Hypothalamus (tissue), 51 donors: ENCODE measurements at places on chromosomes 3 and 15.

DNA sequence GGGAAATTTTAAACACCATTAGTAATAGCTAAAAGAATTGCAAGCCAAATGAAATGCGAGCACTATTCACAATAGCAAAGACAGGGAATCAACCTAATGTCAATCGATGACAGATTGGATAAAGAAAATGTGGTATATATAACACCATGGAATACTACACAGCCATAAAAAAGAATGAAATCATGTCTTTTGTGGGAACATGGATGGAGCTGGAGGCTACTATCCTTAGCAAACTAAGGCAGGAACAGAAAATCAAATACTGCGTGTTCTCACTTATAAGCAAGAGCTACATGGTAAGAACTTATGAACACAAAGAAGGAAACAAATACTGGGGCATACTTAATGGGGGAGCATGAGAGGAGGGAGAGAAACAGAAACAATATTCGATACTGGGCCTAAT, 85.2 kb downstream of the FMN1 start:
- no peak for DNase-seq

DNA sequence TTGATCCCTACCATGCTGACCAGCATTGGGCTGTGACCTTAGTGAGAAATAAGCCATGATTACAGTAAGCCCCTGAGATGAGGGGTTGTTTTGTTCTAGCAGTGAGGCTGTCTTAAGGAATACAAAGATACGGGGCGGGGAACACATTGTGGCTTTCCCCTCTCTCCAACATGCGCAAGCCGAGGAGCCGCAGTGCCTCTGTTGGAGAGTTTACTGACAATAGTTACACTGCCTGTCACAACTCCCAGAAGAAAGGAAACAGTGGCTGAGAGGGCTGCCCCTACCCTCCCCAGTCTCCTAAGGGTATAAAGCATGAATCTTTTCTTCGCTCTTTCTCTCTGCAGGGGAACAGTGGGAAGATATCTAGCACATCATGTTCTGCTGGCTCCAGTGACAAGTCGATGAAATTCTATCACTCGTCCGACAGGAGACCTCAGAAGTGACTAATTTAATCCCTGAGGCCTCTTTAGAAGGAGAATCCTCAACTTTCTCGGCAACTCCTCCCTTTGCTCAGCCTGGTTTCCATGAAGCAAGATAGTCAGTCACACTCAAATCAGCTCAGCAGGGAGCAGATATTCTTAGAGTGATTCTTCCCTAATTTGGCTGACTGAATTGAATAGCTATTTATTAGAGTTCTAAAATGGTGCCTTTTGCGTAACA, 409.0 kb upstream of the PROK2 start:
- DNase-seq, result no peak

- no peak for DNase-seq
Measured at GRCh38 chr3:175619369-175619768, 760.2 kb downstream of the NAALADL2 start.

DNA sequence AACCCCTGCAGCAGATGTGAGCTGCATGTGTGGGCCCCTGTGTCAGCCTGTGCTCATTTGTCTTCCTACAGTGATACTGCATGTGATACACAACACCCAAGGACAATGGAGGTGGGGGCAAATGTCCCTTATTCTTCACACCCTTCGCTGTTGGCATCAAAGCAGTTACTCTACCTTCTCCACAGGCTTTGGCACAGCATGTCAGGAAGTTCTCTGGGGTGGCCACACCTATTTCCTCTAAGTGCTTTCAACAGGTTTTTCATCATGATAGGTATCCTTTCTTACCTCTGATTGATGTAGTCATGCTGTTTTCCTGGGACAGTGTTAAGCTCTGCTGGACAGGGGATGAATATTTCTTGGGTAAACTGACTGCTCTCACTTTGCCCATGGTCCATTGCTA, 29.5 kb downstream of the ZNF662 start:
- DNase-seq, result no peak

GRCh38 chr15:60130821-60131220, 126.7 kb downstream of the FOXB1 start:
- DNase-seq, result no peak

GRCh38 chr3:150346981-150347863, 60.9 kb upstream of the TSC22D2 start:
- DNase-seq, result no peak

DNA sequence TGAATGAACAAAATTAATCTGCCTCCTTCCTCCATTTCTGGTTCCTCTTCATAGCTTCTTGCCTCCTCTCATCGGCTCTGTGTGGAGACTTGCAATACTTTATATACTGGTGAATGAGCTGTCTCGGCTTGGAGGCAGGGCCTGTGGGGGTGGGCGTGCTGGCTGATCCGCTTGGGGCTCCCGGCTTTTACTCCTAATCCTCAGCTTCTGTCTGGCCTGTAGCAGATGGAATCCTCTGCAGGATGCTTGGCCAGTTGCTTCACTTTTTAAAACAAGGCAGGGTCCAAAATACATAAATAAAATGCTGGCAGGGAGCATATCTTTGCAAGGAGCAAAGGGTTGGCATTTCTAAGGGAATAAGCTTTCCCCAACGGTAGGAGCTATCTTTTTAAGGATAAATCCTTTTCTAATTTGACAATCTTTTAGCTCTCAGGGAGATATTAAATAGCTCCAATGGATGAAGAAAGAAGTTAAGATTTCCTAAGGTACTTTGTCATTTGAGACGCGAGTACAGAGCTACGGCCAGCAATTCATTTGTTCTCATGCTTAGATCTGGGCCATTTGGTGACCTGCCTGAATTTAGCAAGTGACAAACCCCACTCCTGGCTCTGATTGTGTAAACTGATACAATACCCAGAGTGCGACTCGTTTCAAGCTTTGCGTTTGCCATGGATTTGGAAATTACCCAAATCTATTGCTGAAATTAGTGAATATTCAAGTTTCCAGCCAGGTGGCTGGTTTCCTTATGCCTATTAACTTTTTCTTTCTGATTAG, 18.9 kb downstream of the SV2B start:
- no peak for DNase-seq

DNA sequence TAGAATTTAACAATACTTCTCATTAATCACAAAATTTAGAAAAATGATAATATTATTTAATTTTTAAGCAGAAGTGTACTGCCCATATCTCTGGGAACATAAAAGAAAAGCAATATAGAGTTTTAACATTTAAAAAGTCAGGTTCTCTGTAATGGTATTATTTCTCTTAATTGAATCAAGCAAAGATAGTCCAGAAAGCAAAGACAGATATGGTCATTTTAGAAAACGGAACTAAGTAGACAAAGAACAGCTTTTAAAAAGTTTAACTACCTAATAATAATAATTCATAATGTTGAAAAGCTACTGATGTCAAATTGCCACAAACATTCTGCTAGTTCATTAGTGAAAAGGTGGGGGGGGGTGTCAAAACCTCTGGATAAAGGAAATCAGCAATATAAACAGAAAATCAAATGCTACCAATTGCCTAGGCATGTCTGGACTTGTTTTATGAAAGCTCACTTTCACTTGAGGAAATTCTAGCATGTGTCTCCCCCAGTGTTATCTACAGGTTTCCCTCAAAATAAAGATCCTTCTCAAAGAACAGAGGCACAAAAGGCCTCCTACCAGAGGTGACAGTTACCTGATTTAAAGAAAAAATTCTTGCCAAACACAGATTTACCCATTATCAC, 1.7 kb downstream of the ZMAT3 start:
- no peak for DNase-seq

GRCh38 chr3:102129760-102130608, 280.7 kb downstream of the NFKBIZ start:
- DNase-seq, result no peak

DNA sequence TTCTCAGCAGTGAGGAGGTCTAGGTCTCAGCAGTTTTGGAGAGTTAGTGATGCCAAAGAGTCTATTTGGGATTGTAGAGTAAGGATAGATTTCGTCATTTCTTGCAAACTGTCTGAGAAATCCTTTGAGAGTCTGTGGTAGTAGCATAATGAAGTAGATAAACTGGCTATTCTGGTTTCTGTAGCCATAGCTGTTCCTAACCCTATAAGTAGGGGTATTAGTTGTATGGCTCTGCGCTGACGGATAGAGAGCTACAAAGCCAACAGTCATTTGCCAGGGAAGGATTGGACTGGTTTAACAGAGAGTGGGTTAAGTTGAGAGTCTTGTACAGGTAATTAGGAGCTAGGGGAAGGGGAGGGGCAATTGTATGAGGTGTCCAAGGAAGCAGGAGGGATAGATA, 50.6 kb downstream of the KLHDC8B start:
- DNase-seq, result no peak

- no peak for DNase-seq
Measured at GRCh38 chr3:48558493-48559134, 2.0 kb upstream of the PFKFB4 start.

DNA sequence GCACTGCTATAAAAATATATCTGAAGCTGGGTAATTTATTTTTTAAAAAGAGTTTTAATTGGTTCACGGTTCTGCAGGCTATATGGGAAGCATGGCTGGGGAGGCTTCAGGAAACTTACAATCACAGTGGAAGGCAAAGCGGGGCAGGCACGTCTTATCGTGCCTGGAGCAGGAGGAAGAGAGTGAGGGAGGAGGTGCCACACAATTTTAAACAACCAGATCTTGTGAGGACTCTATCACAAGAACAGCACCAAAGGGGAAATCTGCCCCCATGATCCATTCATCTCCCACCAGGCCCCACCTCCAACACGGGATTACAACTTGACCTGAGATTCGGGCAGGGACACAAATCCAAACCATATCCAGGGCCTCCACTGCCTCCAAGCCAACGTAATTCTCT, 75.0 kb downstream of the MCF2L2 start:
- no peak for DNase-seq

DNA sequence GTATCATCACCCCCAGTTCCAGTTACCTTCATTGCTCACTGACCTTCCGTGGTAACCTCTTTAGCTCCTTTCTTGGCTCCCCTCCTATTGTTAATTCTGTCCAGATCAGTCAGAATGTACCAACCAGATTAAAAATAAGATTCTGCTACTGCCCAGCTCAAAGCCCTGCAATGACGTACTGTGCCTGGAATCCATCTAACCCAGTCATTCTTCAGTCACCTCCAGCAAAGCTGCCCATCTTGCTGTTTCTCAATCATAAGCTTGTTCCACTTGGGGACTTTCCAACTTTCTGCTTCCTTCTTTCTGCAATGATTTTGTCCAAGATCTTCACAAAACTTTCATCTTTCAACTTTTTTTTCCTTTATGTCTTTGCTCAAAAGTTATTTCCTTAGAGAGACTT, 512.0 kb upstream of the ZNF385D start:
- DNase-seq, result no peak

DNA sequence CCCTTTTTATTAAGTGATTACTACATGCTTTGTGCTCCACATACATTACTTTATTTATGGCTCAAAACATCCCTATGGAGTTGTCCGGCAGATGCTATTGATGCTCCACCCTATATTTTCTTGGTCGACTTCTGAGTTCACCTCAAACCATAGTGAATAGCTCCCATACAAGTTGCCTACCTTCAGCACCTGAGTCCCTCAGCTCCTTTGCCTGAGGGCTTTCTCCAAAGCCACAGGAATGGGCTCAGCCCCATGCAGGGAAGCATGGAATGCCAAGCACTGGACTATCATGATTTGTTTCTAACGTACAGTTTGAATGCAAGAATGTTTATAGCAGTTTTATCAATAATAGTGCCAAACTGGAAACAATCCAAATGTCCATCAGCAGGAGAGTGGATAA, 124.8 kb upstream of the TNIK start:
- no peak for DNase-seq
